Lower leg skin (tissue), 4 donors: ENCODE measurements at places on chromosomes 2 and 18. TPM values are rescaled to one million over a fixed set of nuclear protein-coding genes. Genes with fewer than 3 reads are reported as not detected.

The MGAT4A gene
- 14.0 TPM for total RNA-seq

DNA sequence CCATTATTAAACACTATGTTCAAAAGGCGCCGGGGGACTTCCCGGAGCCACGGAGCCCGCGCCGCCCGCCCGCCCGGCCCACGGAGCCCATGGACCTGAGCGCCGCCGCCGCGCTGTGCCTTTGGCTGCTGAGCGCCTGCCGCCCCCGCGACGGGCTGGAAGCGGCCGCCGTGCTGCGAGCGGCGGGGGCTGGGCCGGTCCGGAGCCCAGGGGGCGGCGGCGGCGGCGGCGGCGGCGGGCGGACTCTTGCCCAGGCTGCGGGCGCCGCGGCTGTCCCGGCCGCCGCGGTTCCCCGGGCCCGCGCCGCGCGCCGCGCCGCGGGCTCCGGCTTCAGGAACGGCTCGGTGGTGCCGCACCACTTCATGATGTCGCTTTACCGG lies 197 bp downstream of the GDF7 start:
- DNase-seq = no peak

The PMAIP1 gene
- 11.8 TPM for total RNA-seq

- no peak for DNase-seq
These were observed 24.5 kb downstream of the ITGAV start for GRCh38 chr2:186614373-186614772.

The NOSTRIN gene
- 3.0 TPM for total RNA-seq

The ACTG2 gene
- 75.4 TPM for total RNA-seq

- DNase-seq = no peak
These were observed 5.1 kb downstream of the NFATC1 start for GRCh38 chr18:79400591-79401381.
